ENCODE measurements at places on chromosomes 11 and 22.

DNA sequence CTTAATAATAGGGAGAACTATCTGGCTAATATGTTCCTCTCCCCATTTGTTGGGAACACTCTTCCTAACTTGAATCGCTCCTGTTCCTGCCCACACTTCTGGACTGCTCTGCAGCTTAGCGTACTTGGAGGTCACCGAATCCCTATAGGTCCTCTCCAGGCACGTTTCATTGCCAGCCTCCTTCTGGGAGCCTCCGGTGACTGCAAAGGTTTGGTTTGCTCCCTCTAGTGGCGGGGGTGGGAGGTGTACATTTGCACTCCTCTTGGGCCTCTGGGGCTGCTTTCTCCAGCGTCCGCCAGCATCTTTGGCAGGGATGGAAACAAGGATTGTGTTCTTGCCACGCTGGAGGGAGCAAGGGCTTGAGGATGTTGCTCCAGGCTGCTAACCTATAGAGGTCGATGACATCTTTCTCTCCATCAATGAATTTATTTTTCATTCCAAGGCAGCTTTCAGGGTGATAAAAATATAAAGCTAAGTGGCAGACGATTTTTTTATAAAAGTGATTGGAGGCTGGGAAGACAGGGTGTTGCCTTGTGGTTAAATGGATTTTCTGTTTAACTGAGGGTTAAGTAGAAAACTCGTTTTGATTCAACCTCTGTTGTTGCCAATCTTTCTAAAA lies 48.7 kb downstream of the TSPAN18 start:
- H3K27ac ChIP-seq: no peak overlapping the region
- no peaks in the 10 kb centered on the region for H3K36me3 ChIP-seq
- H3K4me1 ChIP-seq: no peaks in the 10 kb centered on the region
- no peaks in the 10 kb centered on the region for H3K27me3 ChIP-seq

GRCh38 chr11:3712274-3712673 lies 41.1 kb upstream of the CHRNA10 start:
- no peak overlapping the region for H3K27ac ChIP-seq
- H3K27me3 ChIP-seq: no peaks in the 10 kb centered on the region
- H3K4me1 ChIP-seq: peaks cover 3% of the 10 kb centered on the region
- H3K4me3 ChIP-seq: no peak overlapping the region

DNA sequence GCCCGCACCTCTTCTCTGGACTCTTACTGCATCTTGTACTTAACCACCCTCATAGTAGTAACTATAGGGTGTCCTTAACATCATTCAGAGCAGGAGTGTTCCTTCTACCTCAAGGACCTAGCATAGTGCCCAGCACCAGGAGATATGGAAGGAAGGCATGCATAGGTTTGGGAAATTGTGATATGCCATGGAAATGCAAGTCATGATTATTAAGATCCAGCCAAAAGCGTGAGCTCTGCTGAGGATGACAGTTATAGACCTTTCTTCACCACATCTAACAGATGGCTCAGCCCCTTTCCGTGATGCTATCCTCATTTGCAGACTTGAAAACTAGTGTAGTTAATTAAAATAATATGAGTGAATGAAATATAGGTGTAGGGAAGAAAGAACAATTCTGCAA lies 746.1 kb downstream of the NTM start:
- H3K27me3 ChIP-seq: no peaks in the 10 kb centered on the region
- no peak overlapping the region for H3K4me3 ChIP-seq
- no peaks in the 10 kb centered on the region for H3K36me3 ChIP-seq
- DNase-seq: no peak
- no peaks in the 10 kb centered on the region for H3K4me1 ChIP-seq
- H3K27ac ChIP-seq: no peak overlapping the region

DNA sequence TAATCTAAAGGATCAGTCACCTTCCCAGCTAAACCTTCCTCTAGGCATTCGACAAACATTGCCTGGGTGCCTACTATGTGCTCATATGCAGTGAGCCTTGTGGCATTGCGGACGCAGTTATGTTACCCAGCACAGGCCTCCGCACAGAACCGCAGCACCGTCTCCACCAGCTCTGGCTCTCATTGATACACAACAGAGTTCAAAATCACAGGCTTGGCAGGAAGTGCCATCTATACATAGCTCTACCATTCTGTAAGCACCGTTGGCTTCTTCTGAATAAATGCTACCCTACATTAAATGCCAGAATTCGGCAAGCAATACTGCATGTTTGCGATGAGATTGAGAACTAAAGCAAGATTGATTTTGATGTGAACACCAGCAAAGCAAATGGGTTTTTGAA lies 31.0 kb downstream of the DSCAML1 start:
- H3K36me3 ChIP-seq: no peaks in the 10 kb centered on the region
- no peak for DNase-seq
- no peak overlapping the region for H3K27ac ChIP-seq
- H3K4me1 ChIP-seq: no peaks in the 10 kb centered on the region

DNA sequence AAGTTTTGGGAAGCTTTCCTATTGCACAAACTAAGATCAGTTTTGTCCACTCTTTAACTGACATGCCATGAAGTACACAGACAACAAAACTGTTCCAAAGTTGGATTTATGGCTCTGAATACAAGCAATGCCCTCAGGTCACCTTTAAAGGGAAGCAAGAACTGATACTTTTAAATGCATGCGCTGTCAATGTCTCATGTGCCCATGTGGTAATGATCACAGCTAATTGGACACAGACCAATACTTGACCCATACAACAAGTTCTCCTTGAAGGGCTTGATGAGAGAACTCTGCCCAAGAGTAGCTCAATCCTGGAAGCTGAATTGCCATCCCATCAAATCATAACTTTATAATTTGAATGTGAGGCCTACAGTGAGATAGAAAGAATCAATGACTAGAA lies 624.9 kb downstream of the ETS1 start:
- no peak overlapping the region for H3K27ac ChIP-seq
- no peaks in the 10 kb centered on the region for H3K4me1 ChIP-seq
- H3K36me3 ChIP-seq: no peaks in the 10 kb centered on the region
- DNase-seq: no peak
- H3K4me3 ChIP-seq: no peak overlapping the region
- peaks cover 2% of the 10 kb centered on the region for H3K27me3 ChIP-seq

- H3K4me3 ChIP-seq: no peak overlapping the region
- H3K27me3 ChIP-seq: peaks cover 14% of the 10 kb centered on the region
- H3K36me3 ChIP-seq: no peaks in the 10 kb centered on the region
- no peak for DNase-seq
Measured at GRCh38 chr11:35031867-35032266, 107.1 kb upstream of the CD44 start.

- H3K27me3 ChIP-seq: no peaks in the 10 kb centered on the region
- no peak overlapping the region for H3K4me3 ChIP-seq
- no peak for DNase-seq
- H3K27ac ChIP-seq: no peak overlapping the region
Measured at GRCh38 chr11:16809886-16810668, 71.6 kb downstream of the C11orf58 start.

DNA sequence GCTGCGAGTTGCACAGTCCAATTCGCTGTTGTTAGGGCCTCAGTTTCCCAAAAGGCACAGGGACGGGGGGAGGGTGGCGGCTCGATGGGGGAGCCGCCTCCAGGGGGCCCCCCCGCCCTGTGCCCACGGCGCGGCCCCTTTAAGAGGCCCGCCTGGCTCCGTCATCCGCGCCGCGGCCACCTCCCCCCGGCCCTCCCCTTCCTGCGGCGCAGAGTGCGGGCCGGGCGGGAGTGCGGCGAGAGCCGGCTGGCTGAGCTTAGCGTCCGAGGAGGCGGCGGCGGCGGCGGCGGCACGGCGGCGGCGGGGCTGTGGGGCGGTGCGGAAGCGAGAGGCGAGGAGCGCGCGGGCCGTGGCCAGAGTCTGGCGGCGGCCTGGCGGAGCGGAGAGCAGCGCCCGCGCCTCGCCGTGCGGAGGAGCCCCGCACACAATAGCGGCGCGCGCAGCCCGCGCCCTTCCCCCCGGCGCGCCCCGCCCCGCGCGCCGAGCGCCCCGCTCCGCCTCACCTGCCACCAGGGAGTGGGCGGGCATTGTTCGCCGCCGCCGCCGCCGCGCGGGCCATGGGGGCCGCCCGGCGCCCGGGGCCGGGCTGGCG lies at the start of gene BCR:
Gene BCR (plus strand): TSS at position 209 of the 592 bp plus-strand sequence. CDS start 452 bp downstream, outside the sequence.
- peaks cover 49% of the 10 kb centered on the region for H3K4me1 ChIP-seq
- peak within 1 kb of the TSS; percentile 40 for H3K27ac ChIP-seq
- no peaks in the 10 kb centered on the region for H3K27me3 ChIP-seq
- peak within 1 kb of the TSS; percentile 87 for H3K4me3 ChIP-seq

GRCh38 chr11:29135504-29135903 lies 881.3 kb downstream of the KCNA4 start:
- H3K4me3 ChIP-seq: no peak overlapping the region
- H3K27me3 ChIP-seq: no peaks in the 10 kb centered on the region
- DNase-seq: no peak
- H3K36me3 ChIP-seq: no peaks in the 10 kb centered on the region
- H3K27ac ChIP-seq: no peak overlapping the region
- H3K4me1 ChIP-seq: no peaks in the 10 kb centered on the region

GRCh38 chr11:65414776-65415498 lies 7.7 kb upstream of the NEAT1 start:
- peaks cover 31% of the 10 kb centered on the region for H3K4me1 ChIP-seq
- DNase-seq: no peak
- peaks cover 12% of the 10 kb centered on the region for H3K36me3 ChIP-seq
- no peaks in the 10 kb centered on the region for H3K27me3 ChIP-seq

DNA sequence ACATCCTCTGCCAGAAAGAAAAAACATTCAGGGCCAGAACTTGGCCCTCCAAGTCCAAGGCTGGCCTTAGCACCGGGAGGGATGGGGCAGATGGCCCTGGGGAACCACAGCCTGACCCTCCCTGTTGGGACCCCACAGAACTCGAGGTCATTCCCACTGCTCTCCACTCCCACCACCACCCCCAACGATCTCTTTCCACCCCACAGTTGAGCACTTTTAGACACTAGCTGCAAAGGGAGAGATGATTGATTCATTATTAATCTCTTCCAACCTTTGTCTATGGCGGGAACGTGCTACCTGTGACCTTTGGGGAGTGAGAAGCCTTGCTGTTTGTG lies 869.7 kb downstream of the BRD1 start:
- no peak overlapping the region for H3K4me3 ChIP-seq
- no peaks in the 10 kb centered on the region for H3K36me3 ChIP-seq
- no peak overlapping the region for H3K27ac ChIP-seq
- peaks cover 2% of the 10 kb centered on the region for H3K27me3 ChIP-seq
- DNase-seq: no peak

GRCh38 chr22:24687322-24687721 lies 84.3 kb downstream of the GGT1 start:
- no peak for DNase-seq
- H3K4me1 ChIP-seq: no peaks in the 10 kb centered on the region
- no peak overlapping the region for H3K4me3 ChIP-seq
- no peaks in the 10 kb centered on the region for H3K36me3 ChIP-seq

DNA sequence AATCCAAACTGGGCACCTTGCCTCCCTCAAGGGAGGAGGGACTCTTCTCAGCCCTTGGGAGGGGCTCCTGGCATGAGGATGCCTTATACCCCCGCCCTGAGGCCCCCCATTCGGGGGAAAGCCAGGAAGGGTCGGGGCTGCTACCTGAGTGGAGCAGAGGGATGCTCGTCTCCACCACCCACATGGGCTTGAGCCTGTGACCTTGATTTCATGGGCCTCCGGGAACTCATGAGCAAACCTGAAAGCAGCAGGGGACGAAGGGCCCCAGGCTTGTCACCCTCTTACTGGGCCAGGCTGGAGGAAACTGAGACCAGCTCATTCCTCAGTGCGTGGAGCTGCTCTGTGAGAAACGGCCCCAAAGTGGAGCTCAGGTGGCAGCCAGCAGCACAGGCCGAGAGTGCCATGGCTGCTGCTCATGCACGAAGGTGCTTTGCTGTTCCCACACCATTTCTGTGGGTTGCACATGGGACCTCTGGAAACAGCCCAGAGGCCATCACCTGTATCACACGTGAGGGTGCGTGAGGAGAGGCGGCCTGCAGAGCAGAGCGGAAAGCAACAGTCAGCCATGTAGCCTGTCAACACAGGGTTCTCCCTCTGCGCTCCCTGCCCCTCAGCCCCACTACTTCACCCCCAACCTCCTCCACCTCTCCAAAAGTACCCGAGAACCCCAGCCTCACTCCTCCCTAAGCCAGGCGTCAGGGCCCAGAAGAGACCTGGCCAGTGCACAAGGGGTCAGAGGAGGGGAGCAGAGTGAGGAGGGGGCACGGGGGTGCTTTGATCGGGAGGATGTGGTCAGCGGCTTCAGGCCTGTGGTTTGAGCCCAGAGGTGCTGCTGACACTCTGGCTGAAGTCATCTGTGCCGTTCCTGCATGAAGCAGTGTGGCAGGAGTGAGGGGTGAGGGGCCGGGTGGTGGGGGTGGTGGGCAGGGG lies 14.1 kb upstream of the IL2RB start:
- H3K27me3 ChIP-seq: no peaks in the 10 kb centered on the region
- peak overlapping the region; percentile 65 for H3K4me3 ChIP-seq
- H3K27ac ChIP-seq: peak overlapping the region; percentile 91
- no peaks in the 10 kb centered on the region for H3K36me3 ChIP-seq

DNA sequence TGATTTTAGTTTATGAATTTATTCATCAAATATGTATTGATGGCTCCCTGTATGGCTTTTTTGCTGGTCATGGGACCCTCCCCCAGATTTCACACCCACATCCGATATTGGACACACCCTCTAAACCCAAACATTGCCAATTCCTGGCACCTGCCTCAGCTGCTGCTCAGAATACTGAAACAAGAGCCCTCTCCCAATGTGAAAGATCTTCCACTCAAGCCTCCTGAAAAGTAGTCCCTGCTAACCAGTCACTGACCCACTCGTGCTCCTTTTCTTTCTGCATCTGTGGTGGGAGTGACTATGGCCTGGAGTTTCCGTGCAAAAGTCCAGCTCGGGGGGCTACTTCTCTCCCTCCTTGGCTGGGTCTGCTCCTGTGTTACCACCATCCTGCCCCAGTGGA lies at the start of gene CLDN25:
Gene CLDN25 (plus strand): TSS at position 301 of the 400 bp plus-strand sequence. CDS start 0 bp downstream, at position 301.
- peaks cover 34% of the 10 kb centered on the region for H3K27me3 ChIP-seq
- no peak within 1 kb of the TSS for H3K4me3 ChIP-seq
- peaks cover 5% of the 10 kb centered on the region for H3K4me1 ChIP-seq
- H3K27ac ChIP-seq: no peak within 1 kb of the TSS
- H3K36me3 ChIP-seq: no peaks in the 10 kb centered on the region

DNA sequence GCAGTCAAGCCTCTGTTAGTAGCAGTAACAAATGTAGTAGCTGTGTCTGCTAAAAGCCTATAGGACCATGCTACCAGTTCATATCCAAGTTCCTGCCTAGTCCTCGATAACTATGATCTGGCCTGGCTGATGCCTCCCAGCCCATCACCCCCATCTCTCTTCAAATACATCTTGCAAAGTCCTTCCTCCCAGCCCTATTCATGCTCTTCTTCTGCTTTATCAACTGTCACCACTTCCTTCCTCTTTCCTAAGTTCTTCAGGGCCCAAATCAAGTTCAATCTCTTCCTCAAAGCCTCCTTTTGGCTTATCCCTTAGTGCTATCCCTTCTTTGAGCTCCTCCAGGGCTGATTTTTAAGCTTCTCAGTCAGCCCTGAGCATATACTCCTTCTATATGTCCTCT lies 150.9 kb upstream of the THY1 start:
- H3K27me3 ChIP-seq: peaks cover 11% of the 10 kb centered on the region
- no peaks in the 10 kb centered on the region for H3K36me3 ChIP-seq
- H3K27ac ChIP-seq: no peak overlapping the region
- no peaks in the 10 kb centered on the region for H3K4me1 ChIP-seq
- no peak for DNase-seq
- H3K4me3 ChIP-seq: no peak overlapping the region

All from activated T-helper 2 cell treated with anti-CD3 and anti-CD28 coated beads, Interferon-gamma antibody, Interleukin-2, Interleukin-4, amounts not matched to agents 10 μg/mL and 5 μg/mL and 100 μg/mL, durations not matched to agents 14 hours and 24 hours and 36 hours (primary cell).